ENCODE measurements at places on chromosomes 5 and 9.

GRCh38 chr5:126866851-126867636 is 90.1 kb downstream of the LMNB1 start:
- no peak for DNase-seq

DNA sequence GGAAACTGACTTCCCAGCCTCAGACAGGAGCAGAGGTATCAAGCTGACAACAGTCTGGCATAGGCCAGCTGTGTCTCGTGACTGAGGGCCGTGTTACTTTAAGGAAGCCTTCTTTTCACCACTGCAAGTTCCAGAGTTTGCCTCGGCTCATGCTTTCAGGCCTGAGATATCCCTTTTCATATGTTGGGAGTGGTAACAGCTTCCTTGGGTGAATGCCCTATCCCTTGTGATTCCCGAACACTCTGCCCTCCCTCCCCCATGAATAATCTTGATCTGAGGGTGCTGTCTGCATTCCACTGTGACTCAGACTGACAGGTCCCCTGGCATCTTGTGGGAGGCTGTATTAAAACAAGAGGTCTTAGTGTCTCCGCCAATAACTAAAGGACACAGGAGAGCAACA is 49.7 kb upstream of the ARL15 start:
- DNase-seq, result no peak

- DNase-seq, result no peak
These were observed 121.9 kb downstream of the CDH18 start for GRCh38 chr5:19866090-19866450.

GRCh38 chr9:98869078-98869745 is 61.7 kb downstream of the GALNT12 start:
- no peak for DNase-seq

GRCh38 chr5:99879791-99880511 is 655.2 kb upstream of the FAM174A start:
- DNase-seq, result no peak

- no peak for DNase-seq
These were observed 283.0 kb upstream of the PCSK5 start for GRCh38 chr9:75607521-75607920.

DNA sequence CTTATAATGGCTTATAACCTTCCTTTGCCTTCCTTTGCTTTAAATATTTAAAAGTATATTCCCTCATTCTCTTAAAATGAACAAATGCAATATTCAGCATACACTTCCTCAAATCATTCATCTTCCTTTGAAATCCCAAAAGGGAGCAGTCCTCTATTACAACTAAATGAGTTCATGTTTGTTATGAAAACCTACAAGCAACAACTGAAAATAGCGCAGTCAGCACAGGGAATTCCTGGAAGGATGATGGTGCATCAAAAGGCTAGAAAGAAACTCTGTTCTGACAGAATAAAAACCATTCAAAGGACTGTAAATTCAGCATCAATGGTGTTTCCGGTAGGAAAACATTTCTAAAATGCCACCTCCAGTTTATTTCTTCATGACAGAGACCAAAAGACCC is 3.3 kb downstream of the NR6A1 start:
- DNase-seq, result no peak

GRCh38 chr9:38240051-38240450 is 152.5 kb upstream of the ALDH1B1 start:
- DNase-seq, result no peak

DNA sequence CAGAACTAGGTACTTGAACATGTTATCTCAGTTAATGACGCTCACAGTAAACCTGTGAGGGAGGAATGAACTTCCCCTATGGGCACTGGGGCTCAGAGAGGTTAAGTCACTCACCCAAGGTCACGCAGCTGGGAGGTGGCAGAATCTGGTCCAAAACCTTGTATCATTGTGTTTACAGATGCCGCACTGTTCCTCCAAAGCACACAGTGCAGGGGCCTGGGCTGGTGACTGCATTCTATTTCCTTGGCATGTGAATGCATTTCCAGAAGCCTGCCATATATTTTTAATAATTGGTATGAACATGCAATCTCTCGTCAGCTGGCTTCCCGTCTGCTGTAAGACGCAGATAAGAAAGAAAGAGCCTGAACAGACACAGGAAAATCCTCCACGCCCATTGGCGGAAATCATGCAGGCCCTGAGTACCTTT is 77.0 kb upstream of the TBC1D2 start:
- no peak for DNase-seq

Data from GM12891 (cell line).